ENCODE measurements at places on chromosomes 7 and 10.

- no peak for DNase-seq
Observed at GRCh38 chr10:46293832-46294640, 7.2 kb downstream of the ANTXRL start.

- no peak for DNase-seq
Observed at GRCh38 chr10:131954356-131954965, 27.3 kb downstream of the BNIP3 start.

DNA sequence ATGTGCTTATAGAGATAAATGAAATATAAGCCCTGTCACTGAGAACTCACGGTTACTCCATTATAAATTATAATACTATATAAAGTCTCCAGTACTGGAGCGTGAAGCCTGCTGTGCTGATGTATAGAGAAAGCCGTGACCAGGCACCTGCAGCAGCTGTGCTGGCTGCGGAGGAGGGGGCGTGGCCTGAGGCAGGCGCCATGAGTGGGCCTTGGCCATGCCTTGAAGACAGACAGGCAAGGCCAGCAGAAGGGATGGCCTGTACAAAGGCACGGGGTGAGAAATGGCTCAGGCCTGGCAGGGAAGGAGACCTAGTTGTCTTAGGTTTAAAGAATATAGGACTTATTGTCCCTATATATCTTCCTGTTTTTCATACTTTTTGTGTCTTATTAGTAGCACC is 218.5 kb upstream of the STK17A start:
- no peak for DNase-seq

GRCh38 chr10:82738592-82738991 is 863.6 kb downstream of the NRG3 start:
- DNase-seq, result no peak

DNA sequence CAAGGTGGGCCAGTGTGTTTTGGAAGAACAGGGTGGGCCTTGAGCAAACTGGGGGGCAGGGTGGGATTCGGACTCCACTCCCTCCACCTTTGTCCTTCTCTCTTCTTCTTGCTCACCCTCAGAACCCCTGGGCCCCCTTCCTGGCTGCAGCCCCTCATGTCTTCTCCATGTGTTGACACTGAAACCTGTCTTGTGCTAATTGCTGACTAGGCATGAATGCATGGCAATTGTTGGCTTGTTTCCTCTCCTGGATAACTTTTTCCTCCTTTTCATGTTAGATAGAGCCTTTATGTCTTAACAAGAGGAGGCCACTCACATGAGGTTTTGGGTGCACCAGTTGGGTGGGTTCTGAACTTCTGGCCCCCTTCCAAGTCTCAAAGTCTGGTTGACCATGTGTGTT is 181.6 kb upstream of the MKI67 start:
- no peak for DNase-seq

DNA sequence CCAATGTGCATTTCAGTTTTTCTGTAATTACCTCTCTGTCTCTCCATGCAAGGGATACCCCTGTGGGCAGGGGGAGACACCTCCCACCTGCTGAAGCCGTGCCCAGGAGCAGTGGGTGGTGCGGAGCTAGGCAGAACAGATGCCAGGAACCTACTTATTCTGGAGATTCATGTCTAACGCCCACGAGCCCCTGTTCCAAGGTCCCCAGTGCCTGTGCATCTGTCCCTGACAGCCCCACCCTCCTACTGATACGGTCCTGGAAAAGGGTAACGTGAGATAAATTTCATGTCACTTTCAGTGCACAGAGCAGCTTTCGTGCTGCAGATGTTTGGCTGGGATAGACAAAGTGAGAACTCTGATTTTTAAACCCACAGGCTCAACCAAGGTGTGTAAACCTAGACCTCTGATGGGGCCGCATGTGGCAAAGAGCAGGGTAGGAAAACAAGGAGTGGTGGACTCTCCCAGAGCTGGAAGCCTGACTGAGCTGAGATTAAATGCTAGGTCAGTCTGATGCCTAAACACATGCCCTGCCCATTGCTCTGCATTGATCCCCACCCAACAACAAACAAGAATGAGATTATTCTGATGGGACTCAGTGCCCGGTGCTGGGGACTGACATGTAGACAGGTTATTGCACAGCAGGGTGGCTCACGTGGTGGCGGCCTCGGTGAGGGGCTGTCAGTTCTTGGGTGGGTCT is 123.6 kb upstream of the GDF10 start:
- DNase-seq, result no peak

All from HEK293T (cell line).